ENCODE measurements at places on chromosomes 12 and 14. TPM values are rescaled to one million over a fixed set of nuclear protein-coding genes. Genes with fewer than 3 reads are reported as not detected.

Gene ACRBP
- 0.86 TPM for total RNA-seq

Gene ACTN1
- total RNA-seq = 171 TPM

GRCh38 chr12:116898669-116899068 lies 12.1 kb upstream of the FBXW8 start:
- DNase-seq = no peak

DNA sequence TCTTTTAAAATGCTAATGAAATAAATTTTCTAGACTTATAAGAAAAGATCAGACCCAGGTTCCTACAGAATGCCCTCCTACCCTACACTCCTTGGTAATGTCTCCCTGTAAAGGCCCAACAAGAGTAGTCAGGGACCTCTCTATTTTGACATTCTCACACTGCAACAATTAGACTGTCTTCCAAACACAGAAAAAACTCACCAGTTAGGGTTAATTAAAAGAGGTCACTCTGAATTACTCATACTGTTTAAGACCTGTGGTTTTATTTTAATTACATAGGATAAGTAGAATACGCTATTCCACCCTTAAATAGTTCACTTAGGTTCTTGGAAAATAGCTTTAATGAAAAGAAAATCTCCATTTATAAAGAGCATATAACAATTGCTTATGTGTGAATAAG lies 142.4 kb downstream of the ITPR2 start:
- no peak for DNase-seq

GRCh38 chr12:88113871-88114270 lies 28.0 kb downstream of the CEP290 start:
- no peak for DNase-seq
